ENCODE measurements at places on chromosomes 2 and 18.

DNA sequence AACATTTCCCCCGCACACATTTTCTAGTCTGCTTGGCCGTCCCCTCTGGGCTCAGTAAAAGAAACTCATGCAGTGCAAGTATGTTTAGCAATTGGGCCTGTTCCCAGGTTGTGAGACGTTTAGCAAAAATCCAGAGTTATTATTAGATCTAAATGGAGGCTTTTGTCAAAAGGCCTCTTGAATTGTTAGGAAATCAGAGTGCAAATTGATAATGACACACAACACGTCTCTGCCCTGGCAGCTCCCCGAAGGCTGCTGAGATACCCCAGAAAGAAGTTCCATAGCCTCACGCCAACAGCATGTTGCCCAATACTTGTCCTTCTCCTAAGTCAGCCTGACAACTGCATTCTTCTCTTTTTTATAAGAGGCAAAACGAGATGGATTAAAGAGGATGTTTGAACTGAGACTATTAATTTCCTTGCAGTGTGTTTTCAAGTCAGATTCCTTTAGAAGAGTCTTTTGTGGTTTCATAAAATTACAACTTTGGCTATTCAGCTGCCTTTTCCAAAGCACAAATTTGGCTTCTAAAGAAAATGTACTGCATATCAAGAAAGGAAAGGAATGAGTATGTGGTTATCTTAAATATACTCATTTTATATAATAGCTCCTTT lies 202.2 kb downstream of the TRIB2 start:
- no peak for DNase-seq

DNA sequence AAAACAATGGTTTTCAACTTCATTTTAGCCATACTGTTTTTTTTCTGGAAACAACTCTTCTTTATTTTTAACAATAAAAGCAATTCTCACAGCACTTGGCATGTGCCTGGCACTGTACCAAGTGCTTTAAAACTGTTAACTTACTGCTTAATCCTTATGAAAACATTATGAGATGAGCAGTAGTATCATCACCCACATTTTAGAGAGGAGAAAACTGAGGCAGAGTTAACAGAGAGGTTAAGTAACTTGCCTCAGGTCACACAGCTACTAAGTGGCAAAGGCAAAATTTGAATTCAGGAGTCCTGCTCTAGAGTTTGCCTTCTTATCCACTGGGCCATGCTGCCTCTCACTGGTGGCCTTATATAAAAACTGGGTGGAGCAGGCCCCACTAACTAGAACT lies 23.2 kb downstream of the CTIF start:
- no peak for DNase-seq

DNA sequence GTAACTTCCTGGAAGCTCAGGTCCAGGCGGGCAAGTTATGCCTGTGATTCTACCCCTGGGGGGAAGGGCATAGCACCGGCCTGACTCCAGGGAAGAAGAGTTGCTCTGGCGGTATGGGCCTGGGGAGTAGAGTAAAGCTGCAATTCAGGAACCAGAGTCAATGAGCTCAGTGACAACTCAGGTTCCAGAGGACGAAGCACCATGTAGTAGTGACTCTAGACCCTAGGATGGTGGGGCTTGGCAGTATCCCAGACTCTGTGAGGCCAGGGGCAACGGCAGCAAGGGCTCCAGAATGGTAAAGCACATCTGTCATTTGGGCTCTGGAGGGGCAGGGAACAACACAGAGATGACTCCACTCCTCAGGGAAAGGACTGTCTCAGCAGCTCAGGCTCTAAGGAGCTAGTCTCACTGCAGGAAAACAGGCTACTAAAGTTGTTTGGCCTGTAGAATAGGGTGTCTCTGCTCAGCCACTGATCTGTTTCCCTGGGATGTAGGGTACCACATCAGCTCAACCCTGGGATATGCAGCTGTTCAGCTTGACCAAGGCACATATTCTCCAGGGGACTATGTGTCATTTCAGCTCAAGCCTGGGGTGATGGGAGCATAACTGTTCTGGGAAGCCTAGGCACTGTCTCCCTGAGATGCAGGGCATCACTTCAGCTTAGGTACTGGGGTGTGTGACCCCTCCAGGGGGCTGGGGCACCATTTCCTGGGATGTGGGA lies 36.2 kb upstream of the RHOB start:
- peak; percentile 73 for DNase-seq

DNA sequence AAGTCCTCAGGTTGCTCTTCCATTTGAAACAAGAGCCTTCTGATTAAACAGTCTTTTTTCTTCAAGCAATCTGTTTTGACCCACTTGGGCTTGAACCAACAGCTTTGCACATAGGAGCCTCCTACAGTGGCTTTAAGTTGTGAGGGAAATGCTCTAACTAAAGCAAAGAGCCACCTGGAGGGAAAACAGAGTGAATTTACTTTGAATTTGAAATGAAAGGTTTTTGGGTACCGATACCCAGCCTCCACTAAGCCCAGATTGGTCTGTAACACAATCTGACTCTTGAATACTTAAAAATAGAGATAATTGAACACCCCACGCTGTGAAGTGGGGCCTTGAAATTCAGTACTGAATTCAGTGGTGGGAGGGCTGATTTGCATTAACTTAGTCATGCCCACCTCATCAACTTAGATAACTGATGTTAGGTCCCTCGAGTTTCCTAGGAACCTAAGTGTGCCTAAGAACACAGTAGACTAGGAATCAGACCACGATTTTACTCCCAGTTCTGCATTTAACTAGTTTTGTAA lies 56.3 kb upstream of the ACVR1C start:
- DNase-seq: no peak

GRCh38 chr18:22796113-22796512 lies 137.0 kb upstream of the RBBP8 start:
- no peak for DNase-seq

DNA sequence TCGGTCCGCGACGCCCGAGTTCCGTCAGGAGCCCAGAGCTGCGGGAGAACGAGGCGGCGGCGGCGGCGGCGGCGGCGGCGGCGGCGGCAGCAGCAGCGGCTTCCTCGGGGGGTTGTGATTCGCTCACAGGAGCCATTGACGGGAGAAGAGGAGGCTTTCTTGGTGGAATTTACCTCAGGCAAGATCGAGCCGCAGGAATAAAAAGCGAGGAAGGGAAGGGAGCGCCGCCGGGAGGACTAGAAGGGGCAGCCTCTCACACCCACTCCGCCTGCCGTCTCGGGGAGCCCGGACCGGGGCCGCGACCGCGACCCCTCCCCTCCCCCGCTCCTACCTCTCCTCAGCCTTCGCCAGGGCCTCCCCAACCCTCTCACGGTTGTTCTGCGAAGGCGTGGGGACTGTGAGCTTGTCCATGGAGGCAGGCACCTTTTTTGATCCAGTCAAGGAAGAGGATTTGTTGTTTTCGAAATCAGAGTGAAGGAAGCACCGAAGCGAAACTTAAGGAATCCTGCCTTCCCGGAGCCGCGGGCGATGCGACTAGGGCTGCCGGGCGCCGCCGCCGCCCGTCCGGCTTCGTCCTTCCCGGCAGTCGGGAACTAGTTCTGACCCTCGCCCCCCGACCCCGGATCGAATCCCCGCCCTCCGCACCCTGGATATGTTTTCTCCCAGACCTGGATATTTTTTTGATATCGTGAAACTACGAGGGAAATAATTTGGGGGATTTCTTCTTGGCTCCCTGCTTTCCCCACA lies 506 bp downstream of the BMPR2 start:
- DNase-seq: no peak

- peak; percentile 20 for DNase-seq
Observed at GRCh38 chr2:86280191-86280667, 57.2 kb downstream of the REEP1 start.

DNA sequence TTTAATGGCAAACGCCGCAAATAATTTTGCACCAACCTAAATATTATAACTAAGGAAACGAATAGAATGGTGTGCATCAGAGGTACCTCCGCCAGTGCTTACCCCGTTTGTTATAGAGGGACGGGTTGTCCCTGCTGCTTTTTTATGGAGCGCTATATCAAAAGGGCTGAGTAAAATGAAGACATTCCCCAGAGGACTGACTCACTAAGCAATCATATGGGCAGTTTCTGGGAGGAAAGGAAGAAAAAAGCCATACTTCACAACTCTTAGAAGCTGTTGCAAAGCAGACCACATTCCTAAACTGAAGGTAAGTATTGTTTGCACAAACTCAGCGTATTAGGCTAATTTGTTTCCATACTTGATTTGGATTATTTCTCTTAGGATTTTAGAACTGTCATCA lies 12.9 kb downstream of the ID2 start:
- DNase-seq: no peak

- no peak for DNase-seq
Observed at GRCh38 chr2:176832086-176832485, 380.5 kb upstream of the HNRNPA3 start.

GRCh38 chr2:102291319-102292075 lies 19.9 kb upstream of the IL1RL1 start:
- no peak for DNase-seq

Measured in mesenteric fat pad (tissue), 1 donor.